ENCODE measurements at places on chromosomes 4 and X.

- no peak for DNase-seq
Measured at GRCh38 chr4:18051281-18051680, 29.7 kb upstream of the LCORL start.

- DNase-seq: no peak
Measured at GRCh38 chr4:17846266-17846665, 35.5 kb downstream of the NCAPG start.

DNA sequence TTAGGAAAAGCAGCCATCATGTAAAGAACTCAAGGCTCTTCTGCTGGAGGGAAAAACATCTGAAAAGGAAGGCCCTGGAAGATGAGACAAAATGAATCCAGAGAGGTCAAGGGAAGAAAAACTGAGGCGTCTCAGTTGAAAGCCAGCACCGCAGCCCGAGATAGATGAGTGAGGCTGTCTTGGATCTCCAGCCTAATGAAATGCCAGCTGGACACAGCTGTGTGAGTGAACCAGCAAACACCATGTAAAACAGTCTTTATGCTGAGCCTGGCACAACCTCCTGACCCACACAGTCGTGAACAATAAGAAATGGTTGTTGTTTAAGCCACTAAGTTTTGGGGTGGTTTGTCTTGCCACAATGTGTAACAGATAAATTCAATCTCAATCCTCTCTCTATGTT lies 48.6 kb upstream of the RASL11B start:
- DNase-seq: no peak

- DNase-seq: no peak
Measured at GRCh38 chrX:18036394-18036793, 175.3 kb upstream of the RAI2 start.

GRCh38 chrX:1945879-1946278 lies 331.0 kb downstream of the ASMT start:
- DNase-seq: no peak

- no peak for DNase-seq
Measured at GRCh38 chr4:116529129-116529528, 556.2 kb downstream of the TRAM1L1 start.

- no peak for DNase-seq
Measured at GRCh38 chr4:9936129-9936644, 85.1 kb downstream of the SLC2A9 start.

DNA sequence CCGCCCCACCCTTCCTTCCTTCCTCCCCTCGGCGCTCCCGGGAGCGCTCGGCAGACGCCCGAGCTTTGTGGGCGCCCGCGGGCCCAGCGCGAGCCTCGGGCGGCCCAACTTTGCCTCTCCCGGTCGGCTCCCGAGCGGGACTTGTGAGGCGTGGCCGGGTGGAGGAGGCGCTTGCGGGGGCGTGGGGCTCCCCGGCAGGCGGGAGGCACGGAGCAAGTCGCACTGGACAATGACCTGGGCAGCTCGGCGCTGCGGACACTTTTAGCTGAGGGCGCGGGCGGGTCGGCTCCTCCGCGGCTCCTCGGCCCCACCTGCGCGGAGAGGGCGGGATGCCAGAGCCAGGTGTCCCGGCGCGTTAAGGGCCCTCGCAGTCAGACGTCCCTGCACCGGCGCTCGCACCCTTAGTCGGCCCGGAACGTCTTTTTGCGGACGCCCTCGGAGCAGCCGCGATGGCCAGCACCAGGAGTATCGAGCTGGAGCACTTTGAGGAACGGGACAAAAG lies 385 bp downstream of the DCLK2 start:
- no peak for DNase-seq

GRCh38 chr4:130722361-130722760 lies 1626.4 kb downstream of the C4orf33 start:
- no peak for DNase-seq

DNA sequence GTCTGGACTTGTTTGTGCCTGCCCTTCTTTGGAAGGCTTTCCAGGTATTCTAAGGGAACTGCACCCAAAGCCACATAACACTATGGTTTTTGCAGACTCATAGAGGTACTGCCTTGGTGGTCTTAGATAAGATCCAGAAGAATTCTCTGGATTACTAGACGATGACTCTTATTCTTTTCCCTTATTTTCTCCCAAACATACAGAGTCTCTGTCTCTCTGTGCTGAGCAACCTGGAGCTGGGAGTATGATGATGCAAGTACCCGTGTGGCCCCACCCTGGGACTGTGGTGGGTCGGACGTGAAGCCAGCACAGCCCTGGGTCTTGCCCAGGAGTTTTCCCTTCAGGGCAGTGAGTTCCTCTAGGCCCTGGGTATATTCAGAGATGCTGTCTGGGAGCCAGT lies 1342.4 kb upstream of the TENM3 start:
- DNase-seq: no peak

- no peak for DNase-seq
Measured at GRCh38 chr4:177287255-177287654, 22.4 kb upstream of the NEIL3 start.

DNA sequence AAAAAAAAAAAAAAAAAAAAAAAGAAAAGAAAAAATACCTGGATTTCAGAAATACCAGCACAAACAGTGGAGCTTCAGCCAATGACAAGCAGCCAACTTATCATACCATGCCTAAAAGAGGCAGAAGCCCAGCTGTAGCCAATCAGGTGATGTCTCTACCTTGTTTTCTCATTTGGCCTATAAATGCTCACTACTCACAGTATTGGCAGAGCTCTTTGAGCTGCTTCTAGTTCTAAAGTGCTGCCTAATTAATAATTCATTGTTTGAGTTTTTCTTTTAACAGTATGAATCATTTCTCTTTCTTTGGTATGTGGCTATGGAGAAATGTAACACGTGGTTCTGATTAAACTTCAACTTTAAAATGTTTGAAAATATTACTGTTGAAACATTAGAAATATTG lies 188.8 kb upstream of the TECRL start:
- no peak for DNase-seq

- no peak for DNase-seq
Measured at GRCh38 chr4:182770996-182771514, 146.1 kb downstream of the DCTD start.

GRCh38 chr4:31051565-31051964 lies 331.4 kb downstream of the PCDH7 start:
- no peak for DNase-seq

- DNase-seq: no peak
Measured at GRCh38 chr4:125254106-125254505, 60.6 kb upstream of the FAT4 start.

DNA sequence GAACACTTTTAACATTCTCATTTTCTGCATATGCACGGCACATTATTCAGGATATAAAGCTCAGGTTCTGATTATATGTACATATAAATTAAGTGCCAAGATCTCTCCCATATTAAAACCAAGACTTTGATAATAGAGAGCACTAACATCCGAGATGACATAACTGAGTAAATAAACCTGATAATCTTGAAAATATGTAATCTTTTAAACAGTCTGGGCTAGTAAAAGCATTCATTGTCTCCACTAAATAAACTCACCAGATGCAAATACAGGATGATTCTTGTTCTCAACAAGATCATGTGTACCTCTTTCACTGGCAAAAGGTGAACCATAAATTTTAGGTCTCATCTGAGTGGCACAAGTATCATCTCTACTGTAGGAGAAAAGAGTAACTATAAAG lies 942.2 kb downstream of the TRAM1L1 start:
- no peak for DNase-seq

GRCh38 chr4:98524230-98524629 lies 134.2 kb downstream of the TSPAN5 start:
- no peak for DNase-seq

GRCh38 chr4:183636923-183637322 lies 22.1 kb downstream of the RWDD4 start:
- no peak for DNase-seq

DNA sequence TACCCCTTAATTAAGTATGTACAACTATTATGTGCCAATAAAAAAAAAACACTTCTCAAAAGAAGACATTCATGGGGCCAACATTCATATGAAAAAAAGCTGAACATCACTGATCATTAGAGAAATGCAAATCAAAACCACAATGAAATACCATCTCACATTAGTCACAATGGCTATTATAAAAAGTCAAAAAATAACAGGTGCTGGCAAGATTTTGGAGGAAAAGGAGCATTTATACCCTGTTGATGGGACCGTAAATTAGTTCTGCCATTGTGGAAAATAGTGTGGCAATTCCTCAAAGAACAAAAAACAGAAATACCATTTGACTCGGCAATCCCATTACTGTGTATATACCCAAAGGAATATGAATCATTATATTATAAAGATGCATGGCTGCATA lies 229.9 kb downstream of the PAPSS1 start:
- no peak for DNase-seq

- no peak for DNase-seq
Measured at GRCh38 chr4:151324124-151324751, 1.2 kb downstream of the SH3D19 start.

GRCh38 chr4:30525662-30526315 lies 194.4 kb upstream of the PCDH7 start:
- no peak for DNase-seq

DNA sequence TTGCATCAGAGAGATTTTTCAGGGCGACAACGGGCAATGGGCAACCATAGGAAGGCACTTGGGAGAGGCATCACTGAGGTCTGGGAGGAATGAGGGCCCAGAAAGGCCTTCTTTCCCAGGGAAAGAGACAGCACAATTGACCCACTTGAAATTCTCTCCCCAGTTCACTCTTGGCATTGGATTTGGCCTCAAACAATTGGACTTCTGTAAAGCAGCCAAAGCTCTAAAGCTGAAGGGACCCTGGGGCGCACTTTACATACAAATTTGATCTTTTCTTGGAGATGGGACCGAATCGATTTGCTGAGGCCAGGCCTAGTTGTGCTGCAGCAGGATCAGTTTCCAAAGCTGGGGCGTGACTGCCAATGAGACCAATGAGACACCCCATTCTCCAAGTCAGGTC lies 3.2 kb downstream of the ARHGAP36 start:
- no peak for DNase-seq

- DNase-seq: no peak
Measured at GRCh38 chr4:110155654-110156053, 42.8 kb downstream of the ELOVL6 start.

DNA sequence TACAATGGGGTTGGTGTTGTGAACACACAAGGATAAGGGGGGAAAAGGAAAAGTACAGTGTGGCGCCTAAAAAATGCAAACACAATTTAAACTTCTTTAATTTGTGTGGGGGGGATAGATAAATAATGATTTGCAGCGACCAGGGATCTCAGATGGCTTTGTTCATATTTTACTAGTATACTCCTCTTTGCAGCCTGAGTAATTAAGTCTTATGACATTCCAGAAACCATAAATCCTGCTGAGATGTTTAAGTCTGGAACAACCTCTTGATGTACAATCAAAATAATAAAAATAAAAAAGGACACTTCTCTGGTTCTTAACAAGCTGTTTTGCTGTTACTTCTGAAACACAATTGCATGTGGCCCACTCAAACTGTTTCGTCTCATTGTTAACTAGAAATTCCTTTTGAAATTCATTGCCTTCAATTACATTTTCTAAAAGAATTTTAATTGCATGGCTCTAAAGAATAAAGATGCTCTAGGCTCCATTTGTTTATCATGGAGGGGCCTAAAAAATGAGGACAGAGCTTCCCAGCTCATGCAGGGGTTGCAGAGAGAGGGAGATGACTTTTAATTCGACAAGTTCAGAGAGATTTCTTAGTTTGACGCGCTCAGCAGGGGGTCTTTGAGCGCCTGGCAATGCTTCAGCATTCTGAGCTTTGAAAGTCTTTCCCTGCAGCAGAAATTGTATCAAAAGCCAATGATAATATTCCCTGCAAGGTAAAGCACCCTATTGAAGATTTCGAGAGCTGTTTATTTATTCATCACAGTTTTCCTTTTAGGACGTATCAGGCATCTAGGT lies 892.4 kb upstream of the TENM3 start:
- no peak for DNase-seq

DNA sequence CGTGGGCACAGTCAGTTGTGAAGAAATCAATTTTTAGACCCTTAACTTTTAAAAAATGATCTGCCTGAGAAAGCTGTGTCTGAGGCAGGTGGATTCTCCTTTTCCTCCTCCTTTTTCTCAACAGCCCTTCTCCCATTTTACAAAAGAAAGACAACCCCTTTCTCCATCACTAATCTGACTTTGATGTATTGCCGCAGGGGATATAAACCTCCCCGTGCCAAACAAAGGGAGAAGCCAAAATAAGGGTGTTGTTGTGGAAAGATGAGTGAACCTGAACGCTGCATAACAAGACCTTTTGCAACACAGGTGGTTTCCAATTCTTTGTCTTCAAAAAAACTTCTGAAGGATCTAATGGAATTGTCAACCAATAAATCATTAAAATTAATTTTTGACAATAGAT lies 8.4 kb upstream of the FHL1 start:
- DNase-seq: no peak

DNA sequence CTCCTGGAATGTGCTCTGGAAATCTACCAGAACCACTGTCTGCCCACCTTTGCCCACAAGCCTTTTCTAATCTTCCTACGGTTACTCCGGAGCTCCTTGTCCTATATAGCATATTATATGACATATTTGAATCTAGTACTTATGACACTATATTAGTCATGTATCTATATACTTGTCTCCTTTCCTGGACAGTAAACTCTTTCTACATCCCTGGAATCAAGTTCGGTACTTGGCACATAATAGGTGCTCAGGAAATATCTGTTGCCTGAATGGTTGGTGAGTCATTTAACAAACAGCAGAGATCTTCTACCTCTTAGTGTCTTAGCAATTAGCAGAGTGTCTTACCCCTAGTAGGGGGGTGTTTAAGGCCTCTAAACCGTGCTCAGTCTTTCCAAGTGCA lies 123.6 kb downstream of the RELL1 start:
- DNase-seq: no peak

DNA sequence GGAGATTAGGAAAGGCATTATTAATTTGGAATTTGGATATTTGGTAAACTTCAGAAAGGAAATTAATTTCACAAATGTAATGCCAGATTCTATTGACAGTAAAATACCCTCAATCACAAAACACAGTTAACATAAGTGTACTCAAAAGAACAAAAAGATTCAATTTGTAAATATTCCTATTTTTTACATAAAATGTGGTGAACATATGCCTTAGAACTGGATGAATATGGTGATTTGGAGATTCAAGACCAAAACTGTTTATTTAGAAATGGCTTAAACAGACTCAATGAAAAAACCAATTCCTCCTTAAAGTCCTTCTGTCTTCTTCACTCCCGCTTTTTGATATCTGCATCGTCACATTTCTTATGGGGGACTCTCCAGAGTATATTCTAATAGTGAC lies 417.6 kb upstream of the TENM3 start:
- DNase-seq: no peak

GRCh38 chr4:119025916-119026661 lies 109.5 kb upstream of the MYOZ2 start:
- DNase-seq: no peak

DNA sequence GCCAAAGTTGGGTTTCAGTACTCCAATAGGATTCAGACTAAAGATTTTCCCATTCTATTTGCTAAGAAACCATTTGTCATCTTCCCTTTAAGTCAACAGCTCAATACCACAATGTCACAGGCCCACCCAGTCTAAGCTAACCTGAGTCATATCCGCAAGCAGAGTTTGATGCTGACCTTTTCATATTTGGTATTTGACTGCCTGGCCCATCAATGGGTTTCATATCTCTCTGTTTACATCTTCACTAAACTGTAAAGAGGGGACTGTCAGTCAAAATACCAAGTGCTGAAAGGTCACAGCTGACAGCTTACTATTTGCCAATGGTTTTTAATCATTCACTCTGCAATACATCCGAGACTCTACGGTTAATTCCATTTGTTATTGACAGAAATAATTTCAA lies 707.5 kb upstream of the ACTRT1 start:
- no peak for DNase-seq

GRCh38 chrX:107753187-107753586 lies 22.4 kb downstream of the TSC22D3 start:
- DNase-seq: no peak

GRCh38 chr4:2962614-2963174 lies 512 bp downstream of the NOP14 start:
- no peak for DNase-seq

Data from stimulated activated CD4-positive, alpha-beta T cell treated with anti-CD3 and anti-CD28 coated beads, Interleukin-12 subunit alpha, Interleukin-12 subunit beta, amount 100 ng/mL, for 24 hours (primary cell).